ENCODE measurements at places on chromosomes 12 and 14.

- peak; percentile 7 for DNase-seq
Observed at GRCh38 chr14:100733152-100733850, 6.6 kb downstream of the DLK1 start.

- no peak for DNase-seq
Observed at GRCh38 chr12:83958997-83959396, 953.6 kb downstream of the SLC6A15 start.

DNA sequence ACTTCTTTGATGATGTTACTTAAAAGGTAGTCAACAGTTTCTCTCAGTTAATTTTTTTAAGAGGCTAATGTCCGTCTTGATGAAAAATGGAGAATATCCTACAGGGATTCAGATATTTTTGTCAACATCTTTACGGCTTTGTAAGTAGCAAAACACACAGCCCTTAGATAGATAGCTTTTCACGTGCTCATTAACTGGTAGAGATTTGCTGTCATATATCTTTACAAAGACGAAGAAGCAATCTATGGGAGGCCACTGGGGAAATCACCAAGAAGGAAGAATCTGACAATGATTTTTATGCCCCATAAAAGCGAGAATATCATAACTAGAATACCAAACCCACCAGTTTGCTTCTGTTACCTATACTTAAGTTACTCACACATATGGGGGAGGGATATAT is 121.2 kb downstream of the SLC2A13 start:
- DNase-seq, result no peak

DNA sequence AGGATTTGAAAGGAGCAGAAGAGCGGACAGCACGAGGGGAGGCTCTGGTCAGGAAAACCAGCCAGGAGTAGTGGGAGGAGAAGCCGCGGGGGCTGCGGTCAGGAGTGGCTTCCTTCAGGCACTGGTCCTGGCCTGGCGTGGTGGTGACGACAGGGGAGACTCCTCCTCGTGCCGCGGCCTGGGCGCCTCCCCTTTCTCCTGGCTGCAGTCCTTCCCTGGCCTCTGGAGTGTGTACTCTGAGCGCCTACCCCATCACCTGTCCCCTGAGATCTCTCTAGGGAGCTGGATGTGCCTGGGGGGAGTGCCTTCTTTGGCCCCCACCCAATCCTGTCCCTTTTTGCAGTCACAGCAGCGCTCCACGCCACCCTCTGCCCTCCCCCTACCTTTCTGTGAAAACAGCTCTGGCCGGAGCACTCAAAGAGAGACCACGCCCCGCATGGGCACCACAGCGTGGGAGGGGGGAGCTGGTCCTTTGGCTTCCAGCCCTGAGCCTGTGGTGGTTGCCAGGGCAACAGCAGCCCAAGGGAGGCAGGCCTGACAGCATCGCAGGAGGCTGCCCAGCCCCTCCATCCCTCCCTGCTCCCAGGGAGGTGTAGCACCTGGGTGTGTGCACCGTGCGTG is 125.9 kb downstream of the CALM1 start:
- DNase-seq, result peak; percentile 90

DNA sequence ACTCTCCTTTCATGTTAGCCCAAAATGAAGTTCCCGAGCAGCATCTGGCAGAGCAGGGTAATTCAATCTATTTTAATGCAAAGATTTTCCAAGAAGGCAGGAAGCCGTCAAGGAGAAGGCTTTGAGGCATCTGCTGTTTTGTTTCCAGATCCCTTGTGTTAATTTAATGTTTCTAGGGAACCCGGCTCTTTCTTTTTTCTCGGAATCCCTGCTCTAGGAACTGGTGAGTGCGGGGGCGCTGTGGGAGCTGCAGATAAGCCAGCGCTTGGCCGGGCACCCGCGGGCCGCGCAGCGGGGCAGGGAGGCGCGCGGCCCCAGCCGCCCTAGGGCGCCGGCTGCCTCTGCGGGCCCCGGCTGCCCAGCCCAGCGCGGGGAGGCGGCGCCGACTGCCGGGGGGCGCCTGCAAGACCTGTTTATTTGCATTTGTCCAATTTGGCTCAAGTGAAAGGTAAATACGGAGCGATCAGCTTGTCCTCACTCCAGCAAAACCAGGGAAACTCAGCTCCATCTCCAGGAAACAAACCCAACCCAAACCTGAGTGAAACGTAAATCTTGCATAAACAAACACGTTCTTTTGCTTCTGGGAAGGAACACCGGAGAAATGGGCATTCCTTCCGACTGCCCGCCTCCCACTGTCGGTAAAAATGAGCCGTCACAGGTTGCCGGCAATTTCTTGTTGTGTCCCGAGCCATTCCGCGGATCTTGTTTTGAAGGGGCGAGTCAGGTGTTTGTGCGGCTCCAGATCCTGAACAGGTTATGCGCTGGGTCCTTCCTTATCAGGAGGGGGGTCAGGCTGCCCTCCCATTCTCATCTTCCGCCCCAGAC is 65.1 kb downstream of the CRADD start:
- DNase-seq, result peak; percentile 68

DNA sequence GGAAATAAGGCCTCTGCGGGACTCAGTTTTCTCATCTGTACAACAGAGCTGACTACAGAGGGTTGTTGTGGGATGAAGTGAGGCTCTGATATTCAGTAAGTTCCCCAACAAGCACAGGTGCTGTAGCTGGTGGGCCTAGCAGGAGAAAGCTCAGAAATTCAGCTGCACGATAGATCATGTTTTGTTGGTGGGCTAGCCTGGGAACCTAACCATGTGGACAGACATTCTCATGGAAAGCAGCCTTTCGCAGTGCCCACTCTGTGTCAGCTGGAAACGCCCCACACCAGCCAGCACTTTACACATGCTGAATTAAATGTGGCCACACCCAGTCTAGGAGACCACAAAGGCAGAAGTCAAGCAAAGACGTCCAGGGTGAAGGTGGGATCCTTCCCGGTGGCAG is 16.1 kb downstream of the PITPNM2 start:
- no peak for DNase-seq

DNA sequence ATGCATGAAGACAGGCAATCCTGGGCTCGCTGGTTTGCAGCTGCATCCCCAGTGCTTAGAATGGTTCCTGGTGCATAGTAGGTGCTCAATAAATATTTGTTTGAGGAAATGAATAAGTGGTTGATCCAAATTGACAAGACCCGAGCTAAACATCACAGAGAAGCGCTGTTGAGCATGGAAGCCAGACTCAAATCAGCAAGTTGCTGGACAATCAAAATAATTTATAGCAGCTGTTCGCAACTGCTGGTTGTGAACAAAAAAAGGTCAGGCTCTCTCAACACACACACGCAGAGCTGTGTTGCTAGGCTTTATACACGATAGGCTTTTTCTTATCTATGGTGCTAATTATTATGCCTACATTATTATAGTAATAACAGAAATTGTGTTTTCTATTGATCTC is 190.2 kb downstream of the TBX5 start:
- DNase-seq, result no peak

- DNase-seq, result no peak
Observed at GRCh38 chr14:30906752-30907658, 32.6 kb downstream of the COCH start.

- DNase-seq, result no peak
Observed at GRCh38 chr12:107385509-107385908, 292.2 kb upstream of the CRY1 start.

GRCh38 chr14:60101786-60102185 is 10.1 kb downstream of the PCNX4 start:
- no peak for DNase-seq

GRCh38 chr12:122064780-122065588 is 13.6 kb upstream of the MLXIP start:
- no peak for DNase-seq

GRCh38 chr14:26088275-26088674 is 509.6 kb downstream of the NOVA1 start:
- DNase-seq, result peak; percentile 2

DNA sequence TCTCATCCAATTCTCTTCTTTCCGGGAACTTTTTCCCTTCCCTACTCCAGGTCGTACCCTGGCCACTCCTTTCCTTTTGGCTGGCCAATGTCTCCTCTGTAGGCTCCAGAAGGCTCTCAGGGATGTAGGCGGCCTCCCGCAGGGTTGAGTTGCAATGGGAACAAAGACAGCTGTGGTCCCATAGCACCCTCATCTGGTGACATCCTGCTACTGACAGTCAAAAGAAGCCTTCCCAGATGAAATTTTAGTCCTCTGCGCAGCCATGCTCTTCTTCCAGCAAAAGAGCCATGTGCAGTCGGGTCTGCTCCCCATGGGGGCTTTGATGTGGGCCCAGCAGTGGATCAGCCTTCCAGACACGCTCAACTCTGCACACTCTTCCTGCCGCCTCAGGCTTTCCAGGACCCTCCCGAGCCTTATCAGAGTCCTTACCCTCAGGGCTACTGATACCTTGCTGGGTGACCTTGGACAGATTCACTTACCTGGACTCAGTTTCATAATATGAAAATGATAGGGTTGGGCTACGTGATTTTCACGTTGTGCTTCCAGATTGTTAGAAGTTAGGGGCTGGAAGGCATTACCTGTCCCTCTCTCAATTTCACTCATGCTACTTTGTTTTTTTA is 5.5 kb upstream of the CELA1 start:
- peak; percentile 65 for DNase-seq

- no peak for DNase-seq
Observed at GRCh38 chr12:47797441-47797840, 22.3 kb downstream of the HDAC7 start.

- peak; percentile 62 for DNase-seq
Observed at GRCh38 chr12:48165089-48165981, 8.0 kb upstream of the ASB8 start.

DNA sequence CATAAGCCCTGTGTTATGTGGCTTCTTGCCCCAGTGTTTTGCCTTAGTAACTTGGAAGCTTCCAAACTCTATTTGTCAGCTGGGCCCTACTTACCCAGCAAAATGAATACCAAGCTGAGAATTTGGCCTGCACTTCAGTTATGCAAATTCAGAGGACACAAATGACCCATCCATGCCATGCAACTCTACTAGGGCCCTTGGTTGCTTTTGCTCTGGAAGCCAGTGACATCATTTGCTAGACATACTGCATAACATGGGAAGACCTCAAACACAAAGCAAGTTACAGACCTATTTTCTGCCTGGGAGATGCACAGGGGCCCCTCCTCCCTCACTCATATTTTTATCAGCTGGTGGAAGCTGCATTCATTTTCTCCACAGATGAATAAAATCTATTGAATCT is 90.2 kb upstream of the PPM1H start:
- no peak for DNase-seq

DNA sequence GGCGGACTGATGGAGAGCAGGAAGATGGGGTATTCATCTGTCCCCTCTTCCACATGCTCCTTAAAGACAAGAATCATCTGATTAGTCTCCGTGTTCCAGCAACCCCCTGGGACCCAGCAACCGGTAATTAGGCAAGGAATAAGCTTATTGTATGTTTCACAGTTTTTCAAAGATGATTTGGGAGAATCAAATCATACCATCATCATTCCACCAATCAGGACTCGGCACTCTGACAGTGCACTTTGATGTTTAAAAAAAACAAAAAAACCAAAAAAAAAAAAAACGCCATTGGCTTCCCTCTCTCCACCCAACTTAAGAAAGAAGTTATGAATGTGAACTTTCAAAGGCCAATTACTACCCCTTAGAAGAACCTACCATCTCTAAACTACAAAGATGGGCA is 1.3 kb upstream of the DYNC1H1 start:
- no peak for DNase-seq

GRCh38 chr12:100984796-100985195 is 190.2 kb downstream of the ANO4 start:
- no peak for DNase-seq

DNA sequence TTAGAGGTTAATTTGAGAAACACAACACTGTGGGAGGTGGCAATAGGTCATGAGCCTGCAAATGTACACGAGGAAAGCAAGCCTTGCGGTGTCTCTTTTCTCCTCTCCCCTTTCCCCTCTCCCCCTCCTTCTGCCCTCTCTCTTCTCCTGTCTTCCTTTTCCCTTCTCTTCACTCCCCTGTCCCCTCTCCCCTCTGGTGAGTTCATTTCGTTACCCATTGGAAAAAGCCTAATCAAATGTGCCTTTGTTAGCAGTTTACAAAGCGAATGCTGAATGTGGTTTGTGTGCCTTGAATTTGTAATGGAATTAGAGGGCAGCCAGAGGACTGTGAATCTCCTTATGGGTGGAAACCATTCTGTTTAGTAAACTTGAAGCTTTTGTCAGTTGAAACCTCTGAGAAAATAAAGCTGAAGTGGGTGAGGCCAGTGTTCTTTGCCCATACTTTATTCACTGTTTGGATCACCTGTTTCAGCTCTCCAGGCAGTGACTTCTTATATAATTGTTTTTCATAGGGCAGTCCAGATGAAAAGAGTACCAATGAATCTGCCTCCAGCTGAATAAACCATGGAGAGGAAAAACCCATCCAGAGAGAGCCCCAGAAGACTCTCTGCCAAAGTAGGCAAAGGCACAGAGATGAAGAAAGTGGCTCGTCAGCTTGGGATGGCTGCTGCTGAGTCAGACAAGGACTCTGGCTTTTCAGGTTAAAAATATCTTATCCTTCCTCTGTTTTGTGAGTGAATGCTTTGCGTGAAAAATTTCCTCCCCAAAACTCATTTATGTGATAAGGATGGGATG is 7.3 kb downstream of the CIPC start:
- DNase-seq, result no peak

- peak; percentile 65 for DNase-seq
Observed at GRCh38 chr14:50667684-50667995, 466 bp downstream of the SAV1 start.

DNA sequence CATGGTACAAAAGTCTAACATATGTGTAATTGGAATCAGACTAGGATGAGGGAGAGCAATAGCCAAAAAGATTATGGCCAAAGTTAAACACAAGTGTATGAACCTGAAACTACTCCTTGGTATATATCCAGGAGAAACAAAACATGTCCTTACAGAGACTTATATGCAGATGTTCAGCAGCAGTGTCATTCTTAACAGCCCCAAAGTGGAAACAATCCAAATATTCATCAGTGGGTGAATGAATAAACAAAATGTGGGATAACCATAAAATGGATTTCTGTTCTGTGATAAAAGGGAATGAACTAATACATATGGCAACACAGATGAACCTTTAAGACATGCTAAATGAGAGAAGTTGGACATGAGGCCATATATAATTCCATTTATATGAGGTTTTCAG is 30.2 kb downstream of the PWP1 start:
- no peak for DNase-seq

DNA sequence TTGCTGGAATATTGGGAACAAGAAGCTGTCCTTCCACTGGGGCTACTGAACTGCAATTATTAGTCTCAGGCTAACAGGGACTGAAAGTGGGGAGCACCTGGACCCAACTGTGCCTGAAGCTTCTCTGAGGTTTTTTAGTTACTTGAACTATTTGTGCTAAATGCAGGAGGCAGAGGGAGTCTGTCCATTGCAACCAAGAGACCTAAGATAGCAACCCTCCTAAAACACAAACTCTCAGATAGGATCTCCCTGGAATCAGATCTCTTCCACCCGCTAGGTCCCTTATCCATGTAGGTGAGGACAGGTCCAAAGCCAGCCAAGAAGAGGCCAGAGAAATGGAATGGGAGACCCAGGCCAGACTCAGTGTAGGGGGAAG is 58.1 kb downstream of the NCOR2 start:
- DNase-seq, result no peak

GRCh38 chr14:68784226-68784910 is 8.5 kb downstream of the ZFP36L1 start:
- no peak for DNase-seq

Data from NCI-H2081 (cell line).